ENCODE measurements at places on chromosomes 7 and 10.

DNA sequence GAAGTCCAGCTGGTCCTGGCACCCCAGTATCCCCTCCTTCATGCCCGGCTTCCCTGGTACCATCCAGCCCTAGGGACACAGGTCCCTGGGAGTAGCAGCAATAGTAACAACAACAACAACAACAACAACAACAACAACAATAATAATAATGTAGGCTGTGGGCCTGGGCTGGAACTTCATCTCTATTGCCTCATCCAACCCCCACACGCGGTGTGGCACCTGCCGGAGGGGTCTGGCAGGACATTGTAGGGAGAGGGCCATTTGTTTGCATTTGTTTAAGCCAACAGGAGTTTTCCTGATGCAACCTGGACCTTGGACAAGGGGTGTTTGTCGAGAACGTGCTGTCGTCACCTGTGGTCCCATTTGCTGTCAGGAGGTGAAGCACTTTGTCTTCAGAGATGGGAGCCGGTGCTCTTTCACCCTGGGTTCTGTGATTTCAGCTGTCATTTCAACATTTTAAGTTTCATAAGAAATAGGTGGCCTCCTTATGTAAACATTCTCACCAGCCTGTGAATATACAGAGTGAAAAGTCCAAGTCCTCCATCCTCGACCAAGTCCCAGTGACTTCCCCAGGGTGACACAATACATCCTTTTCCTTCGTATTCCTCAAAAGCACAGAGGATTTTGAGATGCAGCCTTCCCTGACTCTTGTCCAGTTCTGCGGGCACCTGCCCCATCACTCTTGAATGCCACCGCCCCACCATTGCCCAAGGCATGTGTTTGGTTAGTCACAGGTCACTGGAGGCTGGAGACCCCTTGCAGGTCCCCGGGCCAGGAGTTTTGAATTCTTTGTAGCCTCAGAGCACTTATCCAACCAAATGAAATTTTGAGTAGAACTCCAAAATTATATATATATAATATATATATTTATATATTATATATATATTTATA is 9.2 kb downstream of the LHPP start:
- no peak for DNase-seq

GRCh38 chr10:124578231-124579010 is 116.8 kb downstream of the LHPP start:
- no peak for DNase-seq

GRCh38 chr10:13908475-13908874 is 321.7 kb downstream of the PRPF18 start:
- no peak for DNase-seq

DNA sequence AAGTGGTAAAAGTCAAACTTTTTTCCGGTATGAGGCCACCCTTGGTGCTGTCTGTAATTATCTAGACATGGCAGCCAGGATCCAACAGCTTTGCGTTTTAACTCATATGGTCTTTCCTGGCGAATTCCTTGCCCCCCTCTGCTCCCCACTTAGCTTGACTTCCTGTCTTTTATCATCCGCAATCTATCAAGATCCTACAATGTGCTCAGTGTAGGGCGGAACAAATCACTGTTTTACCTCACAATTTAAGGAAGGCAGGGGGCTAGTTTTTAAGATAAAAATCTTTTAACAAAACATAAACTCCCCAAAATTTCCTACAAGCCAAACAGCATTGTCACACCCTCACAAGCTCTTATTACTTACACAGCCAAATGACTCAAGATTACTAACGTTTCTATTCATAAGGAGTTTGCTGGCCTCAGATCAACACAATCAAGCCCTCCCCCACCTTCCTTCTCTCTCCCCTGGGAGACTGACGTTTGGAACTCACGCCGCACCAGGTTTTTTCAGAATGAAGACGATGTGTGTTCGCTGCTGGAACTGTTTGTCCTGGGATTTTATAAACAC is 1.3 kb upstream of the CDK14 start:
- no peak for DNase-seq

- DNase-seq: no peak
Measured at GRCh38 chr7:133365917-133366316, 113.0 kb downstream of the EXOC4 start.

DNA sequence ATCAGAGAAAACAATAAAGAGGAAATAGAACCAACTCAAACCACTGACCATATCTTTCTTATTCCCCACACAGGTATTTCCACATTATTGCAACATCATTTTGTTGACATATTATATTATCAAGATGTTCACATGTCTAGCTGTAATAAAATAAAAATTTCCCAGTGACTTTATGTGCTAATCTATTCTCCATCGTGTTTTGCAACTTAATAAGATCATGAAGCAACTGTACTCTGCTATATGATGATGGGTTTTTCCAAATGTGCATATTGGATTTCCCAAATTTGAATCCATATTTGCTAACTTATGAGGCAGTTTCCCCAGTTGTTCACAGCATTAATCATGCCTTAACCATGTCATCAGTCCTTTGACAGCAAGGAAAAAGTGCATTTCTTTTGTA is 127.8 kb downstream of the ITGB8 start:
- no peak for DNase-seq

DNA sequence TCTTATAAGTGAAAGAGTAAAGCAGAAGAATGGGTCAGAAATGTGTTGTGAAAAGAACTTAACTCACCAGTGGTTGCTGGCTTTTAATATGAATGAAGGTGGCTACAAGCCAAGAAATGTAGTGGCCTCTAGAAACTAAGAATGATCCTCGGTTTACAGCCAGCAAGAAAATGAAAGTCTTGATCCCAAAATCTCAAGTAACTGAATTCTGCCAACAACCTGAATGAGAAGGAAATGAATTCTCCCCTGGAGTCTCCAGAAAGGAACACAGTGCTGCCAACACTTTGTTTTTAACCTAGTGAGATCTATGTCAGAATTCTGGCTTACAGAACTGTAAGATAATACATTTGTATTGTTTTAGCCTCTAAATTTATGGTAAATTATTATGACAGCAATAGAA is 193.0 kb downstream of the FZD1 start:
- DNase-seq: no peak

DNA sequence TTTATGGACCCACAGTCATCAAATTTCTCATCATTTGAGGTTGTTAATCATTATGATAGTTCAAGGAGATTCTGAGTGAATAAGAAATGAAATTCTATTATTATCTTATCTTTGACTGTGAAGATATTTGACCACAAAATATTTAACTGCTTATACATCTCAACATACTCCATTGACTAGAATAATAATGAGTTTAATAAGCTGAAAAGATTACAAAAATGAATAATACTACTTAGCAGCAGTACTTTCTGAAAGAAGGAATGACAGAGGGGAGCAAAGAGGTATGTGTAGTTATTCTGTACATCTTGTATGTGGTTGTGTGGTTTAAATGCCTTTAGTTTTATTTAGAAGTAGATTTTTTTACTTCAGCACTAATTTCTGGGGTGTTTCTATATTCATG is 214.2 kb downstream of the PRKG1 start:
- no peak for DNase-seq

DNA sequence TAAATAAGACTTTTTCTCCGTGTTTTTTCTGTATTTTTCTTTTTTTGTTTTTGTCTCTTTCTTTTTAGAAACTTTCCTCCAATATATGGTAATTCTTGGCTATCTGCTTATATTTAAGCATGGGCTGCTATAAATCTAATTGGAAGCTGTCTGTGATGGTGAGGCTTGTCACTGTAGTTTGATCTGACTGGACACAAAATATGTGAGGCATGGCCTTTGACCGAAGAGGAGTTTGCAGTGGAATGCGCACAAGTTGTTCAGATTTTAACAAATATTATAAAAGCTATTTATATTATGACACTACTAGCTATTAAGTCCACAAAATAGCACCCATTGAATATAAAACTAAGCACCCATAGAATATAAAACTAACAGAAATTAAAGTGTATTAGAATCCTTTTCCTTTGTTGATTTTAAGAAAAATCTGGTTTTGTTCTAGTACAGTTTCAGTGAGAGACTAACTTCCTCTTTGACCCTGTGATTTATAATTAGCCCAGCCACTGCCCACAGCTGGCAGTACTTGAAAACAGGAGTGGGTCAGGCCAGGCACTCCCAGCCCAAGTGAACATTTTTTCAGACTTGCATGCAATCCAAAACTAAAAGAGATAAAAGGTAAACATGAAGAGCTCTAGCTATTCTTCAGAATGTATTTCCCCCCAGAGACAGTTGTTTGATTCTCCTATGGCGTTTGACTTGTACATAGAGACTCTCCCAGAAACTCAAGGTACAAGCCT is 69.9 kb upstream of the FGL2 start:
- DNase-seq: no peak

DNA sequence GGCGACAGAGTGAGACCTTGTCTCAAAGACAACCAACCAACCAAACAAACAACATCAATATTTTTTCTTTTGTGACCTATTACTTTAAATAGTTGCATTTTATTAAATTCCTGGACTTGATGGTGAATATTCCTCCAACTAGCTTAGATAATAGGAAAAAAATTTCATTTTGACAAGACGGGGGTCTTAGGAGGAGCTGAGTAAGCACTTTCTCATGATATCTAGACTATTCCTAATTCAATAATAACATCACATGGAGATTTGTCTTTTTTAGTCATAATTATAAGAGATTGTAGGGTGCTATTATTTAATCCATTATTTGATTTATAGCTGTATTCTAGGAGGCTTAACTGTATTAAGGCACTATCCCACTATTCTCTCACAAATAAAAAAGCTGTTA is 702.5 kb downstream of the PHTF2 start:
- DNase-seq: no peak

DNA sequence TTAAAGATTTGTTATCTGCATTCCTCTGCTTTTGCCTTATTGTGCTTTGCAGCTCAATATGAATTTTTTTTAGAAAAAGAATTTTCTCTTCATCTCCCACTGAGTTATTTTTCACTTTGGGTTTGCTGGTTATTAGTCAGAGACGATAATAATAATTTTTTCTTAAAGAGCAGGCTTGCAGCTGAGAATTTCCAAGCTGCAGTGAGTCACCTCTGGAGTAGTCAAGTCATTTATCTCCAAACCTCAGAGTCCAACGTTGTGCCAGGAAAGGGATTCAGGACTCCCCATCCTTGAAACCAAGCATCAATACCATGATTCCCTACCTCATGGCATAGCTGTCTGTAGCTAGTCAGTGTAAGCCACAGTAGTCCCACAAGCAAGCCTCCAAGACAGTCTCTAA is 15.2 kb upstream of the EGR2 start:
- no peak for DNase-seq

- no peak for DNase-seq
Measured at GRCh38 chr10:29473406-29474100, 161.2 kb downstream of the SVIL start.

- no peak for DNase-seq
Measured at GRCh38 chr10:31069411-31069810, 37.7 kb upstream of the ZNF438 start.

DNA sequence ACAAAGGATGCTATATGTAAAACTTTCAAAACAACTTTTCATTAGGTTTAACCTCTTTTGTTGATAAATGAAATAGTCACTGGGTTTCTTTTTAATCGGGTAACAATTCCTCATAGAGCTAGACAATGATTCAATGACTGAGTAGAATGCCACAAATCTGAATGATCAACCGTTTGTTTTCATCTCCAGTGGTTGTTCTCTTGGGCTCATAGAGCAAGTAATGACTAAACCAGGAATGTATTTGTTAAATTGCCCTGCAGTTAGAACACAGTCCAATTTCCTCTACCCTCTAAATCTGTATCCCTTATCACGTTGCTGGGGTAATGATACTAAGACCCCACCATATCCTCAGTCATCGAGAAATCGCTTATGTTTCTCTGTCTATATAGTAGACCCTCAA is 40.0 kb downstream of the CNNM1 start:
- no peak for DNase-seq

- DNase-seq: no peak
Measured at GRCh38 chr10:49831352-49832035, 69.4 kb upstream of the OGDHL start.

DNA sequence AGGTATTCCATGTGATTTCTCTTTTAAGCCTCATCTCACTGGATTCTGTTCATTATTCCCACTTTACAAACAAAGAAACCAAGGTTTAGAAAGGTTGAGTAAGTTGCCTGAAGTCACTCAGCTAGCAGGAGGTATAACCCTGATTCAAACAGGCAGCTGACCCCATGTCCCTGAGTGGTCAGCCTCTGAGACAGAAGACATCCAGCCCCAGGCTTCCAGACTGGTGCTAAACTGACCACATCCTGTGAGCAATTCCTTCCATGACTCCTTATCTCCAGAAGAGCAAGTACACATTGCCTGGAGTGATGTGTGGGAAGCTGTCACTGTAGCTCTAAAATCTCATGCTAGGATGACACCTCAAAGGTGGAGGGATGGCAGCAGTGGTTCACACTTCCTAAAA is 3.7 kb downstream of the PLPP4 start:
- DNase-seq: no peak

GRCh38 chr7:18680576-18680975 is 185.0 kb downstream of the HDAC9 start:
- no peak for DNase-seq

DNA sequence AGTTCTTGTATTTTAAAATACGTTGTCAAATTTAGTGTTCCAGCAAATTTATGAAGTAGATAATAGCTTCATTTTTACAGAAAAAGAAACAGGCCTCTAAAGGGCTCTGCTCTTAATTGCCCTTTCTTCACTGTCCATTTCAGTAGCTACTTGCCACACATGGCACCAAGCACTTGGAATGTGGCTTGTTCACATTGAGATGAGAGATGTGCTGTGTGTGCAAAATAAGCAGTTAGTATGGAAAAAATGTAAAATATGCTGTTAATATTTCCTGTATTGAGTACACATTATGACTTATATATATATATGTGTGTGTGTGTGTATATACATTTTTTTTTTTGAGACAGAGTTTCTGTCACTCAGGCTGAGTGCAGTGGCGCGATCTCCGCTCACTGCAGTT is 19.5 kb downstream of the RBM33 start:
- DNase-seq: no peak

DNA sequence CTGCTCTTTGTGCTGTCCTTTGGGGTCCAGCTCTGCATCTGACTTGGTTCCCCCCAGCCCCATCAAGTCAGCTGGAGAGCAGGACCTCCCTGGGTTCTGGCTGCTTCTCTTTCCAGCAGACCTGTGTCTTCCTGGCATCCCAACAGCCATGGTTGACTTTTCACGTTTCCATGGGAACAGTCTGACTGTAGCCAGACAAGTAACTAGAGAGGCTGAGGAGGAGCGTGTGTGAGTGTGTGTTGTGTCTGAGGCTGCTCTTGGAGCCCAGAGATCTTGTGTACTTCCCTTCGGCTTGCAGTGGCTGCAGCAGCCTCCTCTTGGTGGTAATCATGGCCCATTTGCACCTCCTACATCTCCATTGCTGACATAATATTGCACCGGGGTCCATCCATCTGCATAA is 332.0 kb downstream of the RPS24 start:
- no peak for DNase-seq

All from stimulated activated CD8-positive, alpha-beta memory T cell treated with anti-CD3 and anti-CD28 coated beads, Interleukin-4, amount 100 ng/mL, for 1 hour (primary cell).